ENCODE measurements at places on chromosomes 13 and 19. TPM values are rescaled to one million over a fixed set of nuclear protein-coding genes. Genes with fewer than 3 reads are reported as not detected.

- DNase-seq = no peak
- H3K4me1 ChIP-seq = no peaks in the 10 kb centered on the region
- H3K4me3 ChIP-seq = no peak overlapping the region
- H3K27me3 ChIP-seq = no peaks in the 10 kb centered on the region
These were observed 524.7 kb downstream of the GPC5 start for GRCh38 chr13:91922969-91923592.

- H3K4me3 ChIP-seq = no peak overlapping the region
- no peak overlapping the region for H3K27ac ChIP-seq
- peaks cover 15% of the 10 kb centered on the region for H3K4me1 ChIP-seq
- no peaks in the 10 kb centered on the region for H3K27me3 ChIP-seq
- H3K36me3 ChIP-seq = no peaks in the 10 kb centered on the region
These were observed 120.4 kb downstream of the ENOX1 start for GRCh38 chr13:43666403-43666802.

The GJA3 gene
- not detected for total RNA-seq

GRCh38 chr13:50080203-50080910, 65.1 kb downstream of the KCNRG start:
- H3K4me3 ChIP-seq = peak overlapping the region; percentile 86
- peaks cover 58% of the 10 kb centered on the region for H3K4me1 ChIP-seq
- no peaks in the 10 kb centered on the region for H3K36me3 ChIP-seq

DNA sequence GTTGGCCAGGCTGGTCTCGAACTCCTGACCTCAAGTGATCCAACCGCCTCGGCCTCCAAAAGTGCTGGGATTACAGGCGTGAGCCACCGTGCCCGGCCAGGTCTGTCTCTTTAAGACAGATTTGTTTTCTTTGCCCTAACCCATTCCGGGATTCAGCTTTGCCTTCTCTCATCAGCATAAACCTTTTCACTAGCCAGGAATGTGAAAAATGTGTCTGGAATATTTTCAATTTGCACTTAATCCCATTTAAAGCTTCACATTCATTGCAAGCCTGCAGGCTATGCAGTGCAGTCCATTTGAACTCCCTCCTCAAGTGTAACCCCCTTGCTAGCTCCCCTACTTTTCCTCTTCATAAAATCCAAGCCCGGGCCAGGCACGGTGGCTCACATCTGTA, 880 bp upstream of the TMEM160 start:
- H3K27me3 ChIP-seq = no peaks in the 10 kb centered on the region
- DNase-seq = no peak
- peaks cover 19% of the 10 kb centered on the region for H3K4me1 ChIP-seq
- H3K36me3 ChIP-seq = peaks cover 11% of the 10 kb centered on the region
- peak overlapping the region; percentile 33 for H3K27ac ChIP-seq

DNA sequence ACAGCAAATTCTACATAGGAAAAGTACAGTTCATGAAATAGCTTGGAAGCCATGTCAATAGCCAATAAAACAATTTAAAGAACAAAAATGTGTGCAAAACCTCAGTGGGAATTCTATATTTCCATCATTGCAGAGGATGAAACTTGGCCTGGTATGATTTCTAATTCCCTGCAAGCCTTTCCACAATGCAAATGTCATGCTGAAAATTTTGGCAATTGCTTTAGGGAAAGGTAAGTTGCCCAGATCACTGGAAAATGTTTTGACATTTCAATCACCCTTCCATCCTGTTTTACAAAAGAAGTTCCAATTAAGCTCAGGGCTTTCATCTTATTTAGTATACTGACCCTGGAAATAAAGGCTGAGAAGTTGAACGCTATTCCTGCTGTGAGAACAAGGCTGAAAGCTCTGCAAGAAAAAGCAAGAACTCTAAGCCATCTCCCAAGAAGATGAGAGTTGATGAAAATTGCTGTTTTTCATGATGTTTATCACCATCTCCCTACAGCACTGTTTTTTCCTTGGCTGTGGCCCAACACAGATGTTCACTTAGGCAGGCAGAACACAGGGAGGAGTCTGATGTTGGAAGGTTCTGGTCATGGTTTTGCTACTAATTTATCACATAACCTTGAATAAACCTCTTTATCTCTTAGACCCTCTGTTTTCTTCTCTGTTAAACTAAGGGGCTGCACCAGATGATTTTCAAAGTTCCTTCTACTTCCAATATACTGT, 263.7 kb downstream of the KCTD12 start:
- DNase-seq = no peak
- H3K4me1 ChIP-seq = peaks cover 6% of the 10 kb centered on the region
- no peaks in the 10 kb centered on the region for H3K27me3 ChIP-seq

The CXCL17 gene
- not detected for total RNA-seq

The ZNF416 gene
- 4.6 TPM for total RNA-seq

The PDE4C gene
- 0.66 TPM for total RNA-seq

All from esophagus muscularis mucosa (tissue), 4 donors.